RPMI8226 (cell line): ENCODE measurements at places on chromosomes 2 and 18.

- no peak for DNase-seq
Measured at GRCh38 chr2:234981197-234982095, 29.6 kb downstream of the SH3BP4 start.

GRCh38 chr2:205837663-205838062, 155.4 kb downstream of the NRP2 start:
- no peak for DNase-seq

DNA sequence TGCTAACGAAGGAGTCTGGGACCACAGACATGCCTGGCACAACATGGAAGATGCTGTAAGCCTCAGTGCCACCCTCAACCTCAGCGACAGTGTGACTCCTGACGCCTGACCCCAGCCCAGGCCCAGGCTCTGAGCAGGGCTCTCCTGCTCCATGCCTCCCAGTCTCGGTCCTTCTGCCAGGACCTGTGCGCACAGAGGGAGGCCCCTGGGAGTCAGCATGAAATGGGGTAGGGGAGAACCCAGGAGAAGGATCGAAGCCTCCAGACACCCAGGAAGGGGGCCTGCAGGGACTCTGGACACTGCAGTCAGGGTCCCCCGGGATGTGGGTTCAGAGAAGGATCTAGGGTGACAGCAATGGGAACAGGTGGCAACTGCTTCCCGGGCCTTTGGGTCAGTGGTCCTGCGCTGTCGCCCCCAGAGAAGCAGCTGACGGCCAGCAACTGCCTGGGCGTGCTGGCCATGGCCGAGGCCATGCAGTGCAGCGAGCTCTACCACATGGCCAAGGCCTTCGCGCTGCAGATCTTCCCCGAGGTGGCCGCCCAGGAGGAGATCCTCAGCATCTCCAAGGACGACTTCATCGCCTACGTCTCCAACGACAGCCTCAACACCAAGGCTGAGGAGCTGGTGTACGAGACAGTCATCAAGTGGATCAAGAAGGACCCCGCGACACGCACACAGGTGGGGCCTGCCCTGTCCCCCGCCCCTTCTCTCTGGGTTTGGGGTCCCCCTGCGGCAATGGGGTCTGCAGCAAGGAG, 233.9 kb downstream of the ATAD2B start:
- DNase-seq = no peak

DNA sequence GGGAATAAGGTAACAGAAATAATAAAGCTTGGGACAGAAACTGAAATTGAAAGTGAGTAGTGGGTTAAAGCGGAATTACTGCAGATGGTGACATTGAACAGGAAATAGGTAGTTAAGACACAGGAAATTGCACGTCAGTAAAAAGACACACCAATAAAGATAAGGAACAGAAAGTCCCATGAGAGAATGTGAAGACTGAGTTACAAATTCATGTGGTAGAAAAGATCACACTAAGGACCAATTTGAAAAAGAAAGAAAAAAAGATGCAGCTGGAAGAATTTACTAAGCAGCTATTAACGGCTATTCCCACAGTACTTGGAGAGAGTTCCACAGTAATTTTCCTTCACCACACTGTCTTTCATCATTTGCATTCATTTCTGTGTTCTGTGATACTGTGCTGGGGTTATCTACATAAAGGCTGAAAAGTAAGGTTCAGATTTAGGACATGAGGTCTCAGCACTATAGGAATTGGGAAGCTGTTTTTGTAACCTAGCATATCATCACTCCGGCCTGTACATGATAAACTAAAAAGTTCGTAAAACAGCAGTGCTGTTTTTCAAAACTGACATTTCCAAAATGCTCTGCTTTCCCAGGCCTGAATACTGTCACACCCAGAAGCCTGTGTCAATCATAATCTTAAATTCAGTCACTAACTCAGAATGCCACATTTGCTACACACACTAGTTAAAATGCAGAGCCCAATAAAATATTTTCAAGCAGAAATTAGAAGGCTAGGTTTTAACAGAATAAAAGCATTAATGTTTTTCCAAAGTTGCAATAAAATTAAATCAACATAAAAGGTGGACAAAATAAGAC, 42.9 kb downstream of the SRBD1 start:
- peak; percentile 56 for DNase-seq

DNA sequence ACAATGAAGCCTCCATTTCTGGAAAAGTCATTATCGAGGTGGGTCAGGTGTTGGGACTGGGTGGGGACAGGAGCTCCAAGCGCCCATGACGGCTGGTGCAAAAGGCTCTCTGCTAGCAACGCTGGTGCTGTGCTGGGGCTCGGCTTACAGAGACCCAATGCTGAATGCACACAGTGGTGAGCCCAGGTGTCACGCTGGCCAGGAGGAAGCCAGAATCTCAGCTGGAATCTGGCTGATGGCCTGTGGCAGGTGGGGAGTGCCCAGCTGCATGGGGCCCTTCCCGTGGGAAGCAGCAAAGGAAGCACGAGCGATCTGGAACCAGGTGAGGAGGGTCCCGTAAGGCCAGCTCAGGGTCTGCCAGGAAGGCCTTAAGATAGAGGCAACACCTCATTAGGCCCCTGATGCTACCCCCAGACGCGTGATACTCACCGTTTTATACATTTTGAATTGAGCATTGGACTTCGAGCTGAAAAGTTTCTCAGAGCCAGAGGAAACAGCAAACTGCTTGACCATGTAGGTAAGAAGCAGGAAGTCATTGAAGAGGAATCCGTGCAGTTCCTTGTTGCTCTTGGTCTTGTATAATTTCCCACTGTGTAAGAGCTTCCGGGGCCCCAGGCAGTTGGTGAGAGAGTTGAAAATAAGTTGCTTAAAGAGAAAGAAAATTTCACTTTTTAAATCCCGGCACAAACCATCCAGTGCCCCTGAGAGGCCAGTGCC, 34.7 kb downstream of the FAM228A start:
- no peak for DNase-seq

DNA sequence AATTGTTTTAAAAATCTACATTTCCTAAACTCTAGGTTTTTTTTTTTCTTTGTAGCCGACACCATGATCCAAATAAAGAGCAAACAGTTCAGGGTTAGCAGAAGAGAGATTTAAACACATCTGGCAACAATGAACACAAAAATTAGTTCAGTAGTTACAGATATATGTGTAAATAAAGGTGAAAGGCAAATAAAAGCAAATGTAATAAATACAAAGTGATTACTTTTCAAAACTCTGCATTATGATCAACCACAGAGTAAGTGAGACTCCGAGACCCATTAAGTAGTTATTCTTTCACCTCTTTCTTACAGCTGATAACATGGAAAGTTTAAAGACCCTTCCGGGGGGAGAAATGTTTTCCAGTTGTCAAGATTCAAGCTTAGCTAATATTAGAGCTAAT, 716 bp downstream of the CALCRL start:
- DNase-seq = no peak

GRCh38 chr2:207503234-207503633, 26.5 kb upstream of the CREB1 start:
- peak; percentile 11 for DNase-seq

GRCh38 chr2:106143495-106144215, 50.4 kb downstream of the UXS1 start:
- no peak for DNase-seq

DNA sequence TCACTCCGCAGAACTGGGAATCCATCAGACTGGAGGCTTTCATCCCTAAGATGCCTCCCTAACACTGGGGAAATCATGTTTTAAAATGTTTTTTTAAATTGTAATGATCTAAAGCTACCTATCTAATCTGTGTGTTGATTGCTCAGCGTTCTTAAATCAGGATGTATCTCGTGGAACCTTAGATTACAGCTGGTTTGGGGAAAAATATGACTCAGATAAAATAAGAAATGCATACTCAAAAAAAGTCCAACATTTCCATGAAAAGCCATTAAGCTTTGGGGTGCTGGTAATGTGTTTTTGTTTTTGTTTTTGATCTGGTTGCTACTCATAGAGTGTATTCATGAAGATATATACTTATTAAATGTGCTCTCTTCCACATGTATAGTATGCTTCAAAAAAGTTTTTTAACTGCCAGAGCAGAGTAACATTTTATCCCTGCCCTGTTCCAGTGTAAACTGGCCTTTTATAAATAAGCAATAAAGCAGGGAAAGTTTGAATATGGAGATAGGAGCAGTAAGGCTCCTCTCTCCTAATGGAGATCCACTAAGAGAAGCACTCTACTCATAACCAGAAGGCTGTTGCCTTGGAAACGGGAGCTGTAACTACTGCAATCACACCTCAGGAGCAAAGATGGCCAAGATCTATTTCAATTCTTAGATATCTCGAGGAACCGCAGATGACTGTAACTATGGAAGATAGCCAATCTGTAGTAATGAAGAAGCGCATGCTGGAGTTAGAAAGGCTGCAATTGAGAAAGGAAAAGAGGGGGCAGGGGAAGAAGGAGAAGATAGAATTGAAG, 41.6 kb downstream of the ANKRD44 start:
- DNase-seq = no peak

- DNase-seq = no peak
Measured at GRCh38 chr2:221602938-221603337, 30.8 kb upstream of the EPHA4 start.

DNA sequence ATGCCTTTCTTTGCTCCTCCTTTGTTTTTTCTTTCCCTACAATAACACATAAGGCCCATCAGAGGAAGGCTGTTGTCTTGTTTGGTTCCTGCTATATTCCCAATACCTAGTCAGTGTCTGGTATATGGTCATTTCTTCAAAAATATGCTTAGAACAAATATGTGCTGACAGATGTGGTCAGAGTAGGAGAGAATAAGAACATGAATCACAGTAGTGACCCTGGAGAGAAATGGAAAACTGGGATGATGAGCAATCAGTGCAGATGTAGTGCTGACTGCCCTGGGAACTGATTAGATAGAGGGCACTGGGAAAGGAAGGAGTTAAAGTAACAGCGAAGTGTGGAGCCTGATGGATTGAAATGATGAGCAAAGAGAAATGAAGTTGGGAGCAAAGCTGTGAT, 189.4 kb upstream of the LHCGR start:
- no peak for DNase-seq

DNA sequence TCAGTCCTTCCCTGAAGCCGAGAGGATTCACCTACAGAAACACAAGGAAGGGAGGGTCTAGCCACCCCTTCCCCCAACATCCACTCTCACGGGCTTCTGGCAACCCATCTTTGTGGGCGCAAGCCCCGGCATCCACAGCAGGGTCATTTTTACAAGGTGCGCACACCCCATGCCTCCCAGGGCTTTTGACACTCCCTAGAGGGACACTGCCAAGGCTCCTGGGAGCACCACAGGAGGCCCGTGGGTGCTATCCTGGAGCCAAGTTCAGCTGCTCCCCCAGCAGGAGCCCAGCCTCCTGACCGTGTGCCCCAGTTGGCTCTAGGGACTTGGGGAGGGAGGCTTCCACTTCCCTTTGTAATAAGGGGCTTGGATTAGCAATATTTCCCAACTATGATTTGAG, 251.6 kb downstream of the TNS1 start:
- DNase-seq = no peak

DNA sequence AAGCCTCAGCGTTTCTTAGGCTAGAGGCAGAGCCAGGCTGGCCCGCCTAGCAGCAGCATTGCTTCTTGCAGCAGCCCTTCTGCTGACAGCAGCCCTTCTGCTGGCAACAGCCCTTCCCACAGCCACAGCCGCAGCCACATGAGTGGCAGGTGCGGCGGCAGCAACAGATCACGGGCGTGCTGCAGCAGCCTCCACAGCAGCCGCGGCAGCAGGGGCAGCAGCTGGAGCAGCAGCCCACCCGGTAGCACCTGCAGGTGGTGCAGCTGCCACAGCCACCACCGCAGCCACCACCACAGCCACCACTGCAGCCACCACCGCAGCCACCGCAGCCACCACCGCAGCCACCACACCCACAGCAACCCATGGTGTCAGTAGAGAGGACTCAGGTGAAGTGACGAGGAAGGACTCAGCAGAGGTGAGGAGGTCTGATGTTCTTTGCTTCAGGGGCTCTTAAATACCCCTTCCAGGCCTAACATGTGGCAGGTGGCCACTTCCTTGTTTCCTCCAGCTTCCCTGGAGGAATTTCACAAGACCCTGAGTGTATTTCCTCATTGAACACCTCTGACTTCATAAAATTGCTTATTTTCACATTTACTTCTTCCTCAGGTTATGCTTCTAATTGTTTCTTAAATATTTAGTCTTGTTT, at the start of gene SCYGR6:
Gene SCYGR6 (minus strand): TSS at position 364 of the 646 bp plus-strand sequence. CDS start 0 bp downstream, at position 364.
- DNase-seq = no peak

DNA sequence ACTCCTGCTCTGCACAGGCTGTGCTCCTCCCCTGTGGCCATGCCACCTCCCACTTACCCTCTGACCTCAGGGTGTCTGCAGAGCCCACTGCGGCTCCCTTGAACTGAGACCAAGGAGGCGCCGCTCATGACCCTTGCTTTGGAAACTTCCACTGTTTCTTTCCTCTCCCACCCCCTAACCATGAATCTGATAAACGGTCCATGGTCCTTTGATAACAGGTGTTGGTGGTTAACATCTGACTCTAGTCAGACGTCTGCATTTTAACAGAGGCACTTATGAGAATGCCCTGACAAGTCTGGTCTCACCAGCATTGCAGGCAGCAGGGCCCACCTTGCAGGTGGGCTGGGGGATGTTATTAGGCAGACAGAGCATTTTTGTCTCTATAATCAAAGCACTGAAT, 113.6 kb upstream of the APCDD1 start:
- no peak for DNase-seq

DNA sequence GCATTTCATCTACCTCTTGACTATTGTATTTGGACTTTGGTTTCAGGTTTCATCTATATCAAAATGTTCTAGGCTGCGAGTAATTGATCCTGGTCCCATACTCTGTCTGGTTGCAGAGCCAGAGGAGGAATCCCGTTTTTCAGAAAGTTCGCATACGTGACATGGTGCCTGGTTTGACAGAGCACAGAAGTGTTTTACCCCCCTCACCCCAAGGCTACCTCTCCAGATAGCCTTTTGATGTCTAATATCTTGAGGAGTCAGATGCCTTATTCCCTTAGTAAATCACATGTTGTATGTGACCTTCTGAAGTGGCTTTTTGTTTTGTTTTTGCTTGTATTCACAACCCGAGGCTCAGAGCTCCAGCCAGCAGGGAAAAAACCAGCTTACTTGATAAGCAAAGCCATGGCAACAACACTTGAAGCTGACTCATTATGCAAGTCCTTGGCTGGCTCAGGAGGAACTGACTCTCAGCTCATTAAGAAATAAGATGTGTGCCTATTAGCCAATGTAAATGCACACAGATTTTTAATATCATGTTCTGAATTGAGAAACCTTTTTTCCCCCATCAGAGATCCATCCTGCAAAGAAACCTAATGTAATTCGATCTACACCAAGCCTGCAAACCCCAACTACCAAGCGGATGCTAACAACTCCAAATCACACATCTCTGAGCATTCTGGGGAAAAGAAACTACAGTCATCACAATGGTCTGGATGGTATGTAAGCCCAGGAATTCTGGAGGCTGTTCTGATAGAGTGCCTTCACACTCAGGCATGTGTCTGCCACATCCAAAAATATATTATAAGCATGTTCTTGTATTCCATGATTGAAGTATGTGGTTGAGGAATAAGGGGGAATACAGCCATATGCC, 41.4 kb downstream of the OXER1 start:
- DNase-seq = no peak

GRCh38 chr2:21423854-21424253, 300.1 kb downstream of the TDRD15 start:
- DNase-seq = no peak

GRCh38 chr2:233862261-233862768, 5.9 kb downstream of the MSL3B start:
- no peak for DNase-seq
